Activated CD8-positive, alpha-beta T cell treated with anti-CD3 and anti-CD28 coated beads, Interleukin-2, amount 10 ng/mL, durations not matched to agents 7 days and 5 days (primary cell): ENCODE measurements at places on chromosomes 2 and 18. TPM values are rescaled to one million over a fixed set of nuclear protein-coding genes. Genes with fewer than 3 reads are reported as not detected.

DNA sequence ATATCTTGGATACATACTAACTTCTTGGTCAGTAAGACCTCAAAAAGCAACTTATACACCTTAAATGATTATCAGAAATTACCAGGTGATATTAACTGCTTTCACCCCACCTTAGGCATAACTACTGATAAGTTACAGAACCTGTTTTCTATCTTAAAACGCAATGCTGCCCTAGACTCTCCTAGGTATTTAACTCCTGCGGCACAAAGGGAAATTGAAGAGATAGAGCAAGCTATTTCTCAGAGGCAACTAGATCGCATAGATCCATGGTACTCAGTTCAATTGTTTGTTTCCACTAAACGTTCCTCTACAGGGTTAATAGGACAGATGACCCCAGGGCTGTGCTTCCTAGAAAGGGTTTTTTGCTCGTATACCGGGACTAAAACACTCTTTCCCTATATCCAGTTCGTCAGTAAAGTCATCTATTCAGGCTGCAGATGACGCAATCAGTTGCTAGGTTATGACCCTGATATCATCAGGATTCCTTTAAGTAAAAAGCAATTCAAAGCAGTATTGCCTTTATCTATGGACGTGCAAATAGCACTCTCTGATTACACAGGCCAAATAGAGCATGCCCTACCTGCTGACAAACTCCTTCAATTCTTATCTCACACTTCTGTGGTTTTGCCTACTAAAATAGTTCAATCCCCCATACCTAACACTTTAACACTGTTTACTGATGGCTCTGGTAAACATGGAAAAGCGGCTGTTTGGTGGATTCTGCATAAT lies 62.3 kb upstream of the MYO3B start:
- no peak for DNase-seq

GRCh38 chr2:196173505-196173904 lies 2.1 kb upstream of the STK17B start:
- DNase-seq: no peak

- DNase-seq: no peak
Observed at GRCh38 chr2:173814306-173814705, 150.9 kb downstream of the SP3 start.

DNA sequence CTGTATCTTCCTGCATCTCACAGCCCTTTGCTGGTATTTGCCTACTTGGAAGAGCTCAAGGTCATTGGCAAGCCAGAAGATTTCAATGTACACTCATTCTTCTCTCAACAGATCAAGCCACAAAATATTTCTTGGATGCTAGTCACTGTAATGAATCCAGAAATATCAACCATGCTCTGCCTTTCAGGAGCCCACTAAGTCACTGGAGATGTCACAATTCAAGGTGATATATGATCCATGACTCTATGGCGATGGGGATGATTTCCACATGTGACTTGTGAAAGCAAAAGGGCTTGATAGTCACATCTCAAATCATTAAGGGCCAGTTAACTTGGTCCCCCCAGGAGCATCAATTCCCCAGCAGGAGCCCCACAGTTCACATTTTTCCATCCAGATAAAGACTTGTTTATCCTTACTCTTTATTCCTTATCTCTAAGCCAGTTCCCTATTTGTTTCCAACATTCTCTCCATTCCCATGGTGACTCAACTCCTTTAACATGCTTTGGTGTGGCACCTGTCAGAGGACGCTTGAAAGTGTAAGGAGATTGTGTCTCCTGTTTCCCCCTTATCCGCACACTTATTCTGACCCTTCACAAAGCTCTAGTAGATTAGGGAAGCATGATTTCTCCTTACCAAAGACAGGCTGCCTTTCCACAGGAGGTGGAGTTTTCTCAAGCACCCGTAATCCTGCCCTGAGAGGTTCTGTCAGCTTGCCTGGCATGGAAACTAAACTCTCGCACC lies 15.8 kb downstream of the PKDCC start:
- no peak for DNase-seq

- DNase-seq: no peak
Observed at GRCh38 chr2:120995152-120995551, 259.5 kb downstream of the GLI2 start.

GRCh38 chr2:100744589-100744988 lies 75.3 kb upstream of the NPAS2 start:
- no peak for DNase-seq

DNA sequence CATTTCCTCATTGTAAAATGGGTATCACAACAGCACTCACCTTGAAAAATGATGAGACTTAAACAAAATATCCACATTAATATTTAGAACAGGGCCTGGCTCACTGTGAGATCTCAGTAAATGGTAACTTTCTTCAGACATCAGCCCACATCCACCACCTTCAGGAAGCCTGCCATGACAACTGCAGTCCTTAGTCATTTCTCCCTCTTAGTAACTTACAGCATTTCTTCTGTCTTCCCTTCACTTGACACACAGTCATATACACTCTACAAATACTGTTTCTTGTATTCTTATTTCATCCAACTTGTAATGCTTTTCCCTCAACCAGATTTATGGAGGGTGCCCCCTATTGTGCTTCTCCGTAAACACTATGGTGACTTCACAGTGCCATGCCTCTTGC lies 263.0 kb downstream of the ZNF516 start:
- no peak for DNase-seq

GRCh38 chr2:69572641-69573040 lies 70.9 kb downstream of the AAK1 start:
- no peak for DNase-seq

DNA sequence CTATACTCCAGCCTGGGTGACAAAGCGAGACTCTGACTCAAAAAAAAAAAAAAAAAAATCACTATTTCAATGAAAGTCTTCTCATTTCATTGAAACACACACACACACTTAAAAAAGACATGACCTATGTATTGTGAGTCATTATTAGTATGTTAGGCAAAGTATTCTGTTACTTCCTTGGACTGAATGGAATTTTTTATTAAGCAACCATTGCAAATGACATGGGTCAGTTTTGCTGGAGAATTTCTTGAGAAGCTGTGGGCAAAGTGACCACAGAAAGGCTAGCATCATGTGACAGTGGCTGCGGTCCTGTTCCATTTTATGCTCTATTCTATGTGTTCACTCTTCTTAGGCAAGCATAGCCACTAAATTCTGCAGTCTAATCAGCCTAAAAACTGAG lies 695.7 kb downstream of the TDRD15 start:
- DNase-seq: no peak

DNA sequence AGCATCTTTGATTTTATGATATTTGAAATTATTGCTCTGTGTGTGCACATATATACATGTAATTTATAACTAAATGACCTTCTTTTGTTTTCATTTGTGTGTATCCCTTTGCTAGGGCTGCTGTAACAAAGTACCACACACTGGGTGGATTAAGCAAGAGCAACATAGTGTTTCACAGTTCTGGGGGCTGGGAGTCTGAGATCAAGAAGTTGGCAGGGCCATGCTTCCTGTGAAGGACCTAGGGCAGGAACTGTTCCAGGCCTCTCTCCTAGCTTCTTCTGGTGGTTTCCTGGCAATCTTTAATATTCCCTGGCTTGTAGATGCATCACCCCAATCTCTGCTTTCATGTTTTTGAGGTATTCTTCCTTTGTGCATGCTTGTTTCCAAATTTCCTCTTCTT lies 1043.9 kb downstream of the TSN start:
- DNase-seq: no peak

- no peak for DNase-seq
Observed at GRCh38 chr2:240346015-240346752, 89.3 kb upstream of the GPC1 start.

- no peak for DNase-seq
Observed at GRCh38 chr2:33457556-33458247, 18.7 kb upstream of the RASGRP3 start.

GRCh38 chr2:138949517-138949916 lies 169.3 kb upstream of the NXPH2 start:
- DNase-seq: no peak

GRCh38 chr2:54740333-54740732 lies 16.9 kb downstream of the EML6 start:
- DNase-seq: no peak

DNA sequence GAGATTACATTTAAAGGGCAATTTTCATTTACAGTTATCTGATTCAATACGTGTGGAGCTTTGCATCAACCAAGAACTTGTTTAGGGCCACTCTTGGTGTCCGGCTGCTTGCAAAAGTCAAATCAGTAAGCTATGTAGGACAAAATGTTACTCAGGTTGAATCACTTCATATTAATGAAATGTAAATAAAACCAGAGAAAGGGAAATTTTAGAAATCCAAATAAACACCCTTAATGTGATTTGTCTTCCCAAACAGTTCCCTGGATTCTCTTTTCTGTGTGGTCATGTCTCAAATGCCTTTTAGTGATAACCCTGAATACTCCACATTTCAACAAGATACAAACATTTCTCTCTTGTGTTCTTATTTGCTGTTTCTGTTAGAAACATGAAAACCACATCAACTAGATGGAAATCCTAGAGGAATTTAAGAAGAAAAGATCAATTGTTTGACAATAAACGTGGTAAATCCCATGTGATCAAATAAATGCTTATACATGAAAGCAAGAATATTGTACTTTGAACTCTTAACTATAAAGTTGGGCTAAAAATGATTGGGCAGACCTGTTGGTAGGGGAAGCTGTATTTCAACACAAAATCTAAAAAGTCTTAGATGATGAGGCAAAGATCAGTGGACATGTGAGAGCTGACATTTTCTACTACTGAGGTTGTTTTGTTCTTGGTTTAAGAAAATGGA lies 101.3 kb downstream of the CDC42EP3 start:
- no peak for DNase-seq

- no peak for DNase-seq
Observed at GRCh38 chr2:168683996-168684395, 118.4 kb upstream of the NOSTRIN start.

- DNase-seq: no peak
Observed at GRCh38 chr2:24579053-24579803, 88.2 kb downstream of the NCOA1 start.

- DNase-seq: no peak
Observed at GRCh38 chr2:125745514-125745913, 910.4 kb upstream of the GYPC start.

- no peak for DNase-seq
Observed at GRCh38 chr2:7962161-7962560, 719.7 kb upstream of the ID2 start.

- DNase-seq: no peak
Observed at GRCh38 chr18:64082054-64082453, 66.8 kb downstream of the LINC00305 start.

DNA sequence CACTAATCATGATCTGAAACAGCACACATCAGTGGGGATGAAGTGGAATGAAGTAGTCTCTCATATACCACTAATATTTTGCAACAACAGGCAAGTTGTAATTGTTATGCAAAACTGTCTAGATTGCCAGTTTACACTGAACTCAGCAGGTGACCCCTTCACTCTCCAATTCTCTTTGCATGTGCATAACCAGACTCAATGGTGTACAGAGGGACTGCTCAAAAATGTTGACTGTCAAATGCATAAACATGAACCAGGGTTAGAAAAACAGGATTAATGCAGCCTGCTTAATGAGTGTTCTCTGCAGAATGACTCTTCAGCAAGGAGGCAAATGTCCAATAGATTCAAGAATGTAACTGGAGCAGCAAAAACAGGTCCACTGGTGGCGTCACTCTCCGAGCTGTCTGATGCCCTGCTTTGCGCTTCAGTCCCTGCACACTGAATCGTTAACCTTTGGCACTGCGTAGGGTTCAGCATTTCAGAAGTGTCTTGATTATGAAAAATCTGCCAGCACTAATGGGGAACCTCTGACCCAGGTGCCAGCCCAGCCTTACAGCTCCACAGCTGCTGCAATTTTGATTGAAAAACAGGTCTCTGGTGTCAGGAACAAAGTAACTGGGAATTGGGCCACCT lies 209.3 kb downstream of the TDRD15 start:
- DNase-seq: no peak

DNA sequence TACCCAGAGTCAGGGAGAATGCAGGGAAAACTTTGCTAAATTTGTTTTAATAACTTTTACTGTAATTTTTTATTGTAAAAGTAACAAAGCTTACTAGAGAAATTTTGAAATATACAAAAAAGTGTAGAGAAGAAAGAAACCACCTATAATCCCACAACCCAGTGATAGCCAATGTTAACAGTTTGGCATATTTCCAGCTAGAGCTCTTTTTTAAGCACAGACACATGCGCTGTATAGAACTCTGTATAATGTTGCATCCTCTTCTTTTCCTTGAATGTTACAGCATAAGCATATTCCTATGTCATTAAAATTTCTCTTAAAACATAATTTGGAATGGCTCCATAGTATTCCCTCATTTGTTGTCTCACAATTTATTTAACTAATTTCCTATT lies 37.4 kb upstream of the EPAS1 start:
- no peak for DNase-seq

- DNase-seq: no peak
Observed at GRCh38 chr2:60377825-60378224, 175.6 kb downstream of the BCL11A start.

GRCh38 chr18:2471523-2471922 lies 99.8 kb downstream of the METTL4 start:
- DNase-seq: no peak

GRCh38 chr2:88265352-88266303 lies 95.5 kb downstream of the THNSL2 start:
- no peak for DNase-seq

- DNase-seq: no peak
Observed at GRCh38 chr2:184339966-184340365, 258.4 kb upstream of the ZNF804A start.

GRCh38 chr2:142725386-142725785 lies 152.1 kb upstream of the KYNU start:
- DNase-seq: no peak

DNA sequence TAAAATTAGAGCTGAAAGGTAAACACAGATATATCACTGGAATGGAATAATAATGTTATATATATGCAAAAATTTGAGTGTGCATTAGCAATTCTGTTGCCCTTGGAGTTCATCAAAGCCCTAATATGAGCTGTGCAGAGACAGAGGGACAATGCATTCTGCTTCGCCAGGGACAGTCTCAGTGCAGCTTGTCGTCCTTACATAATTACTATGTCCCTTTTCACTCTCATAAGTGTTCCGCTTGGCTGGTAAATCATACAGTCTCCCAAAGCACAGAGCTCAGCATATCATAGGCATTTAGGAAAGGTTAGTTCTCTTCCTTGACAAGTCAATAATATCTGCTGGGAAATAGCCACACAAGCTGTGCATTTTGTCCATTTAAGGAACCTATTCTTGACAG lies 30.7 kb downstream of the MAPK4 start:
- DNase-seq: no peak

The RAPGEF4 gene
- 0.97 TPM for total RNA-seq

The SERPINB5 gene
- not detected for total RNA-seq

The SERPINB11 gene
- total RNA-seq: not detected

The FAHD2B gene
- 32.0 TPM for total RNA-seq

The PIGN gene
- total RNA-seq: 27.9 TPM

The CTAGE1 gene
- not detected for total RNA-seq

The C1GALT1C1L gene
- total RNA-seq: not detected
